Left lung (tissue), 14 donors: ENCODE measurements at places on chromosomes 7 and 10. TPM values are rescaled to one million over a fixed set of nuclear protein-coding genes. Genes with fewer than 3 reads are reported as not detected.

The ITPRID1 gene
- total RNA-seq, result 0.60 TPM

The CCL26 gene
- not detected for total RNA-seq

The RADIL gene
- total RNA-seq, result 6.2 TPM

The C10orf67 gene
- total RNA-seq, result 0.93 TPM

The FGL2 gene
- total RNA-seq, result 21.0 TPM

The DPCD gene
- total RNA-seq, result 13.5 TPM

The RSPH10B2 gene
- total RNA-seq, result not detected

The LIPA gene
- 137 TPM for total RNA-seq

The KCNH2 gene
- 1.3 TPM for total RNA-seq

The LBX1 gene
- 0.18 TPM for total RNA-seq

The MMD2 gene
- not detected for total RNA-seq
